ENCODE measurements at places on chromosomes 7 and 10.
A peak's percentile ranks its signal among the peaks of the same experiment; 100 is the strongest.

DNA sequence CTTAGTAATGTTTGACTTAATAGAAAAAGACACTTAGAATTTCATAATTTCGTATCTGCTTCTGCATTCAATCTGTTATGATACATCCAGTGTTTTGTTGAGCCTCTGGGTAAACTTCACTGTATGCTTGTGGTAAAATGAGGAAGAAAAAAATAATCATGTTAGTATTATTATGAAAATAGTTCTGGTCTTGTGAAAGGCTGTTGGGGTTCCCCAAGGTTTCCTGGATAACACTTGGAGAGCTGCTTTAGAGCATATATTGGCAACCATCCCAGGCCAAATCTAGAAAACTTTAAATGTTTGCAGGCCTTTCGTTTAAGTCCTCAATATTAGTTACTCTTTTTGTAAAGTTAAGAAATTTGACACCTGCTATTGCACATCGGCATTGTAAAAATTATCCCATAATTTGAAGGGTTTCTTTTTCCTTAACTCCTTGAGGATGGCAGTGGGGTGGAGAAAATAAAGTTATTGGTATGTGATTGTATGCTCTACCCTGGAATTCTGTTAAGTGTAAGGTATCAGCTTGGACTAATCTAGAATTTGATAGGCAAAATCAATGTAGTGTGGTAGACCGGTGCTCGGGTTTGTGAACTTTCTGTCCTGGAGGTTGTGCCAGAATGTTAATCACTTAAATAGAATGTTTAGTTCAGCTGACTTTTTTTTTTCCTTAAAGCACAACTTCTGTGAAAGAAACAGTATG is 54.5 kb downstream of the WAC start:
- peak; percentile 90 for DNase-seq

DNA sequence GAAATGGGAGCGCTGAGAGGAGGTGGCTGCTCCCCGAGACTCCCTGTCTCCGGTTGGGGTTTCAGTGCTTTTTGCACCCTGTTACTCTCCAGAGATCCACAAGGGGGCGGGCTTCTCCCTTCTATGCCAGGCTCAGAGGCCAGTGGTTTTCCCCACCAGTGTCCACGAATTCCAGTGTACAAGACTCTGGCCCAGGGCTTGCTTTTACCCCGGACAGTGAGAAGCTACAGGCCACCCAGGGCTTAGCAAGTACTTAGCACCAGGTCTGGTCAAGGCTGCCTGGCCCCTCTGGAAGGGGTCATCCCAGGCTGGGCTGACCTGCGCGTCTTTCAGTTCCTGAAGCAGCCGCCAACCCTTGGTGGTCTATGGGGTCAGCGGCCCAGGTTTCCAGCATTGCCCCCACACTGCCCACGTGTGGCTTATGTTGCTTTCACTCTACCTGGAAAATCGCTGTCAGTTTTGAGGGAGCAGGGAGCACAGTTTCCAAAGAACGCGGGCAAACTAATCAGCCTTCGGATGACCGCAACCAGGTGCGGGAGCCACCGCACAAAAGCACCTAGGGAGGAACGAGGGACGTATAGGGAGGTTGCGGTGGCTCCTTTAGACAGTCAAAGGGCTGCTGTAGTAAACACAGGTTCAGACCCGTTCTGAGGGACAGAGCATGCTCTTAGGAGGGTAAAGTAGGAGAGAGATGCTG is 6.8 kb downstream of the CYP26A1 start:
- DNase-seq, result peak; percentile 60

GRCh38 chr10:96578022-96578421 is 8.8 kb downstream of the TM9SF3 start:
- DNase-seq, result no peak

DNA sequence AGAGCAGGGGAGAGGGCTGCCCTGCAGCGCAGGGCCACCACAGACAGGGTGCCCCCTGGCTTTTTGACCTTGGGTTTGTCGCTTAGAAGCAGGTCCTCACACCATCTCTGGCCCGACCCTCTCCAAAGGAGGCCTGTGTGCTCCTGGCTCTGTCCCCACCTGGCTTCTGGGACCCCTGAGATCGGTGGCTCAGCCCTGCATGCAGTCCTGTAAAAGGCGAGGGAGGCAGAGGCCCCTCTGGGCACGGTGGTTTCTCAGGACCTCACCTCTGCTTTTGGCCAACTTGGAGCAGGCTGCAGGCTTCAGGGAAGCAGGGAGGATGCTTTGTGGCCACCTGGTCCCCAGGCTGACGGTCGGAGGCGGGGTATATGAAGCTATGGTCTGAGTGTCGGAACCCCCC is 21.4 kb downstream of the WDR86 start:
- no peak for DNase-seq

- no peak for DNase-seq
Measured at GRCh38 chr10:7662522-7662921, 4.2 kb downstream of the ITIH5 start.

All from inflammatory macrophage (primary cell).